ENCODE measurements at places on chromosomes 12 and 14.

- DNase-seq, result no peak
These were observed 215.6 kb downstream of the TTC8 start for GRCh38 chr14:89040080-89040459.

DNA sequence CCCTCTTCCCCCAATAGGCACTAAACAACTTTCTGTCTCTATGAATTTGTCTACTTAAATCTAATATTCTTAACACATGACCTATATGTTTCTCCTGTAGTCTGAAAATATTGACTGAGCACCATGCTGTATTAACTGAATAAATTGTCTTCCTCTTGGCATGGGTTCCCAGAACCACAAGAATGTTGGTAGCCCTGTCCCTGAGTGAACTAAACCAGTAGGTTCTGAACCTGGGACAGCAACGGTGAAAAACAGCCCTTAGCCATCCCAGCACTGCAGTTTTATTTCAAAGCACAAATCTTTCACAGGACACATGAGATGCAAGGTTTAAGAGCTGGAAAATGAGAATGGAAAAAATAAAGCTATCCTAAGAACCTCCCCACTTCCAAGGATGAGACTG lies 20.4 kb upstream of the HSP90B1 start:
- DNase-seq, result no peak

DNA sequence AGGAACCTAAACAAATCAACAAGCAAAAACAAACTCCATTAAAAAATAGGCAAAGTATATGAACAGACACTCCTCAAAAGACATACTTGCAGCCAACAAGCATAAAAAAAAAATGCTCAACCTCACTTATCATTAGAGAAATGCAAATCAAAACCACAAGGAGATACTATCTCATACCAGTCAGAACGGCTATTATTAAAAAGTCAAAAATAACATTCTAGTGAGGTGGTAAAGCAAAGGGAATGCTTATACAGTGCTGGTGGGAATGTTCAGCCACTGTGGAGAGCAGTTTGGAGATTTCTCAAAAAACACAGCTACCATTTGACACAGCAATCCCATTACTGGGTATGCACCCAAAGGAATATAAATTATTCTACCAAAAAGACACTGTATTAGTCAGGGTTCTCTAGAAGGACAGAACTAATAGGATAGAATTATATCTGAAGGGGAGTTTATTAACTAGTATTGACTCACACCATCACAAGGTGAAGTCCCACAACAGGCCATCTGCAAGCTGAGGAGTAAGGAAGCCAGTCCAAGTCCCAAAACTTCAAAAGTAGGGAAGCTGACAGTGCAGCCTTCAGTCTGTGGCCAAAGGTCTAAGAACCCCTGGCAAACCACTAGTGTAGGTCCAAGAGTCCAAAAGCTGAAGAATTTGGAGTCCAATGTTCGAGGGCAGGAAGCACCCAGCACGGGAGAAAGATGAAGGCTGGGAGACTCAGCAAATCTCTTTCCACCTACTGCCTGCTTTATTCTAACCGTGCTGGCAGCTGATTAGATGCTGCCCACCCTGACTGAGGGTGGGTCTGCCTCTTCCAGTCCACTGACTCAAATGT lies 101.6 kb upstream of the KRAS start:
- no peak for DNase-seq

- DNase-seq, result no peak
These were observed 1.5 kb upstream of the SERPINA4 start for GRCh38 chr14:94559638-94560290.

DNA sequence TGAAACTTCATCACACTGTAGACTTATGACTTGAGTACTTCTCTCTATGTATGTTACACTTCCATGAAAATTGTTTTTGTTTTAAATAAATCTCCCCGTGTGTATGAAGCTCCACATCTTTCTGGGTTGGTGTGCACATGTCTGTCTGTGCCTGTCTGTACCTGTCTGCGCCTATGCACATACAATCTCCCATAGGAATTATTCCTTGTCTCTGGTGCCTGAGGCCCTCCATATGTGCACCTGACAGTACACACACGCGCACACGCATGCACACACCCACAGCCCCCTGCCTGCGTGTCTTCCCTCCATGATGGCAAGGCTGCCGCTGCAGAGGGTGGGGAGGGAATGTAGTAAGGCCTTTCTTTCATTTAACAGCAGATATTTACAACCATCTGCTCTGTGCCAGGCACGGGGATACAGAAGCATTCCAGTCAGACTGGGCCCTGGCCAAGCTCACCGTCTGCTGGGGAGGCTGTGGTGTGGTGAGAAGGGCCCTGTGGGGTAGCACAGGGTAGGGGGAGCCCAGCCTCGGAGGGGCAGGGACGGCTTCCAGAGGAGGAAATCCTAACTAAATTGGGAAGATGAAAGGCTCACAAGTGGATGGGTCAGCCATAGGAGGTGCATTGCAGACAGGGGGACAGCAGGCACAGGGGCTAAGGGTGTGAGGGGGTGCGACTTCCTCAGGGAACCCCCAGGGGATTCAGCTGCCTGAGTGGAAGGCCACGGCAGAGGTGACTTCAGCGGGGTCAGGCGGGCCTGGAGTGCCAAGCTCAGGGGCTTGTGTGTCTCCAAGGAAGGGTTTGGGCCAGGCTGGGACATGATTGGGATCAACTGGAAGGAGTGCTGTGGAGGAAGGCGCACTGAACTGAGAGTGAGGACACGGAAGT lies 26.1 kb downstream of the KRT8 start:
- DNase-seq, result no peak

- DNase-seq, result no peak
These were observed 449.4 kb upstream of the OR4E1 start for GRCh38 chr14:22122829-22123560.

- no peak for DNase-seq
These were observed 40.4 kb upstream of the DIO3 start for GRCh38 chr14:101520621-101521472.

DNA sequence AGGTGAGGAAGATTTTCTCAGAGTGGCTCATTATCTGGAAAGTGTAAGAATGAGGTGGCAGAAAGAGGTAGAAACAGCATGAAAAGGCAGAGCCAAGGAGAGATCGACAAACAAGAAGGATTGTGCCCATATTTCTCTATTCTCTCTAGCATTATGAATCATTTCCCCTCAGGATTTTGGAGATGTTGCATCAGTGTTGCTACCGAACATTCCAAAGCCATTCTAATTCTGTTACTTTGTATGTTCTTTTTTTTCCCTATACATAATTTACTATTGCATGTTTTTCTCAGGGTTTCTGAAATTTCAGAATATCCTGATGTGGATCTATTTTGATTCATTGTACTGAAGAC lies 61.4 kb downstream of the KICS2 start:
- no peak for DNase-seq

DNA sequence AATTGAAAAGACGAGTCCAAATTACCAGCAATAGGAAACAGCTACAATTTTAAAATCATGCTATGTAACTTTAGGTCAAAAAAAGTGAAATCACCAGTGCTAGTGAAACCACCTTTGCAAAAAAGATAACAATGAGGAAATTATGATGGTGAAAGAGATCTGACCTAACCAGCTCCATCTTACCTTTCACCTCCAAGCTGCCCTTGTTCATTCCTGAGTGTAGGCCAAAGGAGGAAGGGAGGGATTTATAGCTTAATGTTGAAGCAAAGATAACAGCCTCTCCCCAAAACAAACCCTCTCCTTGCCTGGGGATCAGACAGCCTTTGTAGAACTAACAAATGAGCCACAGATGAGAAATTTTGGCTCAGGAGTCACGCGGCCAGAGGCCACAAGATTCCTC lies 83.2 kb upstream of the EIF5 start:
- no peak for DNase-seq

GRCh38 chr12:65306366-65307168 lies 28.1 kb downstream of the MSRB3 start:
- DNase-seq, result no peak

DNA sequence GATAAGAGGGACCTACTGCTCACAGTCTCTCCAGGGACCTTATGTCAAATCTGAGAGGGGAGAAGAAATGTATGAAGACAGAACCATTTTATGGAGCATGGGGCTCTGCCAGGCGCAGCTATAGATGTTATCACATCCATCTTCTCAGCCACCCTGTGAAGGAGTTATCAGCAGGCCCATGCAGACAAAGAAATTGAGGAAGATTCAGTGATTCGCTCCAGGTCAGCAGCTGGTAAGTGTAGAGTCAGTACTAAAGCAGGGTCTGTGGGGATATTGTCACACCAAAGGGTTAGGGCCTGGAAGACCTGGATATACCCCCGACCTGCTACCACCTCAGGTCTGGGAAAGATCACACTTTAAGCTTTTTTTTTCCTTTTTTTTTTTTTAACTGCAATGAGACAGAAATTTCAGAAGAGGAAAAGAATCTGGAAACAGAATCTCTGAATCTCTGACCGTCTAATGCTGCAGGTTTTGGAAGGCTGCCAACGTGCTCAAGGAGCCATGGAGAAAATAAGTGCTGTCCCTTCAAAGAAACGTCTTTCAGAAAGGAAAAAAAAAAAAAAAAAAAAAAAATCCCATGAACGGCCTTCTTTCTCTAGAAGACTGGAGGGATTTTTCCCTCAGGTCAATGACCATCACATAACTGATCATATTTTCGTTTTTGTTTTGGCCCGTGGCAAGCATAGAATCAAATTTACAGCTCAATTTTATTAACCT lies 73.3 kb upstream of the PLEKHG7 start:
- DNase-seq, result no peak

DNA sequence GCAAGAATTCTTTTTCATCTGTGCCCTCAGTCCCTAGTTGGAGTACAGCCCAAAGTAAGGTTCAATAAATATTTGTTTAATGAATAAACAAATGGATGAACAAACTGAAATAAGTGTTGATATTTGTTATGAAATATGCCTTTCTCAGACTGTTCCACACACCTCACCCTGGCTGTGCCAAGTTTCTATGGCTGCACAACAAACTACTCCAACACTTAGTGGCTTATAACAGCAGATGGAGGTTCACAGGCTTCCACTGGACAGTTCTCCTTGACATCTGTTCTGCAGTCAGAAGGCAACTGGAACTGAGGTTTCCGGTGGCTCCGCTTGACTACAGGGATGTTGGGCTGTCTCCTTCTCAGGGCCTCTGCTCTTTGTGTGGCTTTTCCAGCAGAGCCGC lies 197.1 kb downstream of the RGS6 start:
- DNase-seq, result no peak

GRCh38 chr12:2284857-2285256 lies 232.1 kb downstream of the CACNA1C start:
- DNase-seq, result no peak

DNA sequence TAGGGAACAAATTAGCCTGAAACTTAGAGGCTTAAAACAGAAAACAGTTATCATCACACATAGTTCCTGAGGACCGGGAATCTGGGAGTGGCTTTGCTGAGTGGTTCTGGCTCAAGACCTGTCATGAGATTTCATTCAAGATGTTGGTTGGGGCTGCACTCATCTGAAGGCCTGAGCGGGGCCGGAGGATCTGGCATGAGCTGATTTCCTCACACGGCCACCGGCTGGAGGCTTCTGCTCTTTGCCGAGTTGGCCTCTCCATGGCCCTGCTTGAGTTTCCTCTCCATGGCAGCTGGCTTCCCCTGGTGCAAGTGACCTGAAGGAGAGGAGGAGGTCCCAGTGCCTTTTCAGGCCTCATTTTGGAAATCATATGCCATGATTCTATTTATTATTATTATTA lies 128.1 kb downstream of the PAPOLA start:
- no peak for DNase-seq

DNA sequence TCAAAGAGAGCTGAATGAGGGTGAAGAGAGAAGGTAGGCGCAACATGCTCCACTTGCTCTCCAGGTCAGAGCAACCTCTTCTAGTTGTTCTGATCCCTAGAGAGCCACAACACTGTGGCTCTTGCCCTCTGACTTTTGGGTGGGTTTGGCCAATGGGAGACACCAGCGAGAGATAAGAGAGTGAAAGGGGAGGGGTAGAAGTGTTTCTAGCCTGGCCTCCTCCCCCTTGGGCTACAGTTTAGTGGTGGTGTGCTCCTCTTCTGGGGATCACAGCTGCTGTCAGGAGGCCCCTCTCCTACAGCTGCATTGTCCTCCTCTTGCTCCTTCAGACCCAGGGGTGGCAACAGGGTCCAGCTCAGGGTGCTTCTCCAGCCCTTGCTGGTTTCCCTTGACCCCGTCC lies 454.8 kb downstream of the FUT8 start:
- DNase-seq, result no peak

DNA sequence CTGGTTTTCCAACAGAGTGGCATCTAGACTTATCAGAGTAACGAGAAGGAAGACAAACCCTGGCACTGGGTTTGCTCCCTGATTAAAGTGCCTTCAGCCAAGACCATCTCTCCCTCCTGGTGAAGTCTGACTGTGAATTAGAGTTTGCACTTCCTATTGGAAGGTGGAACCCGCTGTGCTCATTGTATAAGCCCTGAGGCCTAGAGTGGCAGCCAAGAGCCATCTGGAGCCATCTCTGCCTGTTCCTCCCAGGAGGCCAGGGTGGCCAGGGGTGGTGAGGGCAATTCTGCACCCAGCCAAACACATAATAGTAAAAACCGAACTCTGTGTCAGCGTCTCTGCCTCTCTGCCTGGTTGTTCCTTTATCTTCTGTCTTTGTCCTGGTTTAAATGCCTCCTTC lies 25.0 kb downstream of the MFAP5 start:
- no peak for DNase-seq

DNA sequence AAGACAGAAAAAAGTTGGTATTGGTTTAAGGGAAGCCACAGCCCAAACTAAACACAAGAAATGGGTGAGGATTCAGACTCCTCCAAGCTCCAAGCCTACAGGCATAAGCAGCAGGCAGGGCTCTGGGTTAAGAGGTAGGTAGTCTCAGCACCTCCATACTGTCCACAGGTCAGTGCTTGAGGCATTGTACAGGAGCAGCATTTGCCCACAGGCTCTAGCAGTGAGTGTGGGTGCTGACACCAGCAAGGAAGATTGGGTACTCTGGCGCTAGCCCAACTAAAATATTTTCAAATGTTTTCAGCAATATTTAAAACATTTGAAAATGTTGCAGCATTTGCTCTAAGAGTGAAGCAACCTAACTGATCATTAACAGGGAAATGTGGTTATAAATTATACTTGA lies 33.1 kb downstream of the FERMT2 start:
- no peak for DNase-seq

DNA sequence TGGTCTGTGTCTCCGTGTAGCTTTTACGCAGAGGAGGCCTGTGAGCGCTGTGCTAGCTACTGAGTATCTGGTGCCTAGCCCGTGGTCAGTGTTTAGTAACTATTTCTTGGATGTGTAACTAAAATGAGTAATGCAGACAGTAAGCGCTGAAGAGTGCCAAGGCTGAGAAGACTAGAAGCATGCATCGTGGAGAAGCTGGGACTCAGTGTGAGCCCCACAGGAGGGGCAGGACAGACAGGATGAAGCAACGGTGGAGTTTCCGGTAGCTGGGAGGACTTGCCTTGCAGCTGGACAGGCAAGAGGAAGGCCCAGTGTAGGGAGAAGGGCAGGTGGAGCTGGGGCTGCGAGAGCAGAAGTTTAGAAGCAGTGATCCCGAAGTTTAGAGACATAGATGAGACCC lies 233.4 kb upstream of the FKBP4 start:
- no peak for DNase-seq

Data from effector memory CD4-positive, alpha-beta T cell (primary cell).